ENCODE measurements at places on chromosomes 12 and 14.

DNA sequence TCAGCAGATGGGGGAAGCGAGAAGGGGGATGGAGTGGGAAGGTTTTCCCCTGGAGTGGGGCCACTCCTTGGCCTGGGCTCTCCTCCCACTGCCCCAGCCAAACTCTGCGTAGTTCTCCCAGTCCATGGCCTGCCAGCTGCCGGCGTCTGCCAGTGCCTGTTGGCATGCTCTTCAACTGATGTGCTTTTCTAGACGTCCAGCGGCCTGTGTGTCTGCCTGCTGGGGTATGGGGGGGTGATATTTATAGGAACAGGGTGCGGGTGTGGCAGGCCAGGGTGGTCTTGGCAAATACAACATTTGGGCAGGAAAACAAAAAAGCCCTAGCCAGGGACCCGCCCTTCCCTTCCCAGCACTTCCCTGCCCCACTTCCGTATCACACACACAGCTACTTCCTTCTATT lies 786.3 kb upstream of the NOVA1 start:
- no peak for DNase-seq

- DNase-seq: peak; percentile 10
These were observed 452.7 kb upstream of the PDE3A start for GRCh38 chr12:19915392-19916195.

- DNase-seq: no peak
These were observed 47.4 kb downstream of the CHST11 start for GRCh38 chr12:104504146-104504545.

DNA sequence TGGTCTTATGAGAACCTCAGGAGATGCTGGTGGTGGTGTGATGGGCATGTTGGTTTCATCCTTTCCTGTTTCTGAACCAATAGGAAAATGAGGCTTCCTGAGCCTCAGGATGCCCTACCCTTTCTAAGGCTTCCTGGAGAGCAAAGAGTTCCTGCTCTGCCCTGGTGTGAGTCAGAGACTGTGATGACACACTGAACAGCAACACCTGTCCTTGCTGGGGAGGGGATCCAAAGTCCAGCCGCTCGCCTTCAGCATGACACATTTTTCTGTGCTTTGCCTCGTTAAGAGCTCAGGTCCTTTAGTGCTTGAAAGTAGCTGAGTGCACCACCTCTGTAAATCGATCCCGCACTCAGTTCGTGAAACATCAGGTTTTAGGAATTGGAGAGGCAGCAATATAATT lies 116.0 kb downstream of the CACNA1C start:
- DNase-seq: no peak

DNA sequence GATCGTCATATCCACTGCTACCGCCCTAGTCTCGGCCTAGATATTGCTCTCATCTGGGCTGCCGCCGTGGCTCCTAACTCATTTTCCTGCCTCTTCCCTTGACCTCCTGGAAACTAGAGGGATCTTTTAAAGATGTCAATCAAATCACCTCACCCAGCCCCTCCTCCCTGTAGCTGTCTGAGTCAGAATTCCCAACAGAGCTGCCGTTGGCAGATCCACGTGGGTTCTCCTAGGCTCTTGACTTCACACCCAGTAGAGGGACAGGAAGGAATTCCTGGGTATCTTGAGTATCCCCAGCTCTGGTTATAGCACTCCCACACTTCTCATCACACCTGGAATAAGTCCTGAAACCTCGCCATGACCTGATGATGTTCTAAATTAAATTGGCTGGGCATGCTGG lies 11.9 kb downstream of the TGFB3 start:
- no peak for DNase-seq

- DNase-seq: no peak
These were observed 91.8 kb upstream of the NPAS3 start for GRCh38 chr14:32846821-32847365.

DNA sequence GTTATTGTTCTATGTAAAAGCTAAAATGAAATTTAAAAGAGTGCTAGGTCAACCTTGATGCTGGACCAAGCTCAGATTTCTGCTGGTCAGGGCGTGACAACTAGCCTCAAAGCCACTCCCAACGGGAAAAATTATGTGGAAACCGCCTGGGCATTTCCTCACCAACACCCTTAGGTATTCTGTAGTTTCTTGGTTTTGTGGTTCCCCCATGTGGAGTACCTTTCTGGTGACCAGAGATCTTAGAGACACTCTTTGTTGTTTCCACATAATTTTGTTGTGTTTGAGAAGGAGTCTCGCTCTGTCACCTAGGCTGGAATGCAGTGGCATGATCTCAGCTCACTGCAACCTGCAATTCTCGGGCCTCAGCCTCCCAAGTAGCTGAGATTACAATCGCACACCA lies 119.9 kb downstream of the DENND5B start:
- DNase-seq: no peak

GRCh38 chr12:958588-959123 lies 9.2 kb upstream of the RAD52 start:
- DNase-seq: no peak
